ENCODE measurements at places on chromosomes 2 and 18.
A peak's percentile ranks its signal among the peaks of the same experiment; 100 is the strongest.

- no peak for DNase-seq
Measured at GRCh38 chr2:149012545-149012944, 26.0 kb upstream of the LYPD6B start.

- DNase-seq: peak; percentile 50
Measured at GRCh38 chr2:177044671-177045070, 167.9 kb upstream of the HNRNPA3 start.

GRCh38 chr2:226115102-226115831 lies 684.4 kb downstream of the IRS1 start:
- DNase-seq: no peak

- no peak for DNase-seq
Measured at GRCh38 chr2:20957788-20958525, 85.9 kb downstream of the APOB start.

GRCh38 chr18:13246121-13246520 lies 27.6 kb downstream of the LDLRAD4 start:
- DNase-seq: no peak
